ENCODE measurements at places on chromosomes 2 and 18.

- DNase-seq, result no peak
Observed at GRCh38 chr18:74175658-74176057, 27.3 kb downstream of the TIMM21 start.

DNA sequence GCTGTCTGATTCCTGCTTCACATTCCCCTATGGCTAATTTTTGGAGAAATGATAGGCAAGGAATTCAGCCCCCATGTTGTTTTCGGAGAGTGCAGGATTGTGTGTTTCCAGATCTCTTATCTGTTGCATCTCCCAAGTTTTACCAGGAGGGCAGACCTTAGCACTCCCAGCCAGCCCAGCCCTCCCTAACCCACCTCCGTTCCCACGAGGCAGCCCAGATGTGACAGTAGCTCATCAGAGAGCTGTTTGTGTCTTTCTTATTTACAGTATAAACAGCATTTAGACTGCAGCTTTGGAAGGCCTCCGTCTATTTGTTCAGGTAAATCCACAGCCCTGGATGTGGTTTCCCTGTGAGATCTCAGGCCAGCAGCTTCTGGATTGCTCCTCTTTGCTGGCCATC, 91.6 kb downstream of the THNSL2 start:
- DNase-seq, result no peak

DNA sequence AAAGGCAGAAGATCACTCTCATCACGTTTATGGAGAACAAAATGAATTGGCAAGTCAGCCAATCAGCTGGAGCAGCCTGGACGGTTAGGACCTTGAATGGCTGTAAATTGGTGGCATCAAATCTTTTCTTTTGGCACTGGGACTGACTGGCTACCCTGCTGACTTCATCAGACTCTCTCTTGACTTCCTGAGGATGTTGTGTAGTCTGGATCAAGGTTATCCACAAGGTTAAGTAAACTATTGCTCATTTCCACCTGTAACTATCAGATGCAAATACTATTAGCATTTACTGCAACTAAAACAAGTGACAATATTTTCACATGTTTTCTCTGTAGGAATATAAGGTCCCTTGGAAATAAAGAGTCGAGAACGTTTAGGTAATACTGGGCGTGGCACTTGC, 134.3 kb upstream of the RASGRP3 start:
- no peak for DNase-seq

- DNase-seq, result no peak
Observed at GRCh38 chr2:109637749-109638570, 23.8 kb downstream of the SOWAHC start.

Data from PC-9 (cell line).